ENCODE measurements at places on chromosomes 3 and 15.

- no peak for DNase-seq
Observed at GRCh38 chr3:188286087-188286513, 132.1 kb downstream of the LPP start.

GRCh38 chr3:8604988-8605387 is 39.6 kb downstream of the SSUH2 start:
- no peak for DNase-seq

GRCh38 chr3:117898722-117899522 is 1135.7 kb downstream of the IGSF11 start:
- no peak for DNase-seq

- DNase-seq = no peak
Observed at GRCh38 chr3:12748477-12748876, 10.6 kb downstream of the TMEM40 start.

GRCh38 chr3:124051636-124052035 is 59.7 kb upstream of the ROPN1 start:
- no peak for DNase-seq

- DNase-seq = peak; percentile 75
Observed at GRCh38 chr15:89057506-89058133, 30.6 kb upstream of the ABHD2 start.

DNA sequence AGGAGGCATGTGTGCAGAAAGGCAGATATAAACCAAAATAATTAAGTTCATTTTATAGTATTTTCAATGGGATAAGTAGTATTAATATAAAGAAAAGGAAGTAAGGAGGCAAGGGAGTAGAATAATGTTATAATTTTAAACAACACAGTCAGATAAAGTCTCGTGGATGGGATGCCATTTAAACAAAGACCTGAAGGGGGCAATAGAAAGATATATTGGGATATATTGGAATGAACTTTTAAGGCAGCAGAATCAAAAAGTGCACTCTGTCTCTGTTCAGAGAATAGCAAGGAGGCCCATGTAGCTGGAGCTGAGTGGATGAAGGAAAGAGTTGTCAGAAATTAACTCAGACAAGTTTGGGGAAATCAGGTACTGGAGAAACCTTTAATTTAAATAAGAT is 158.7 kb downstream of the CGGBP1 start:
- no peak for DNase-seq

DNA sequence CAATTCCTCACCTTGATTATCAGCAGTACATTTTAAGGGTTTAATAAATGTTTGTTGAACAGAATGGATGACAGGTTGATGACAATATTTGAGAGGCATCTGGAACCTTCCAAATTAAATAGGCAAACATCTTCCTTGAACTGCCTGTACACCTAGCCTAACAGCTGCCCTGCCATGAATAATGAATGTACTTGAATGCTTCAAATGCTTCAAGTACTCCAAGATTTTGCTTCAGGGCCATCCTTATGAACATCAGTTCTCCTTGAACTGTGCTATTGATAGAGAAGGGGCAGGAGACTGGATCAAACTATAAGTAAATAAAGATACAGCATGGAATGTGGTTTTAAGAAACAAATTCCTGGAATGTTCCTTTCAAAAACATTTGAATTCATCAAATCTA is 136.8 kb downstream of the CHST2 start:
- no peak for DNase-seq

DNA sequence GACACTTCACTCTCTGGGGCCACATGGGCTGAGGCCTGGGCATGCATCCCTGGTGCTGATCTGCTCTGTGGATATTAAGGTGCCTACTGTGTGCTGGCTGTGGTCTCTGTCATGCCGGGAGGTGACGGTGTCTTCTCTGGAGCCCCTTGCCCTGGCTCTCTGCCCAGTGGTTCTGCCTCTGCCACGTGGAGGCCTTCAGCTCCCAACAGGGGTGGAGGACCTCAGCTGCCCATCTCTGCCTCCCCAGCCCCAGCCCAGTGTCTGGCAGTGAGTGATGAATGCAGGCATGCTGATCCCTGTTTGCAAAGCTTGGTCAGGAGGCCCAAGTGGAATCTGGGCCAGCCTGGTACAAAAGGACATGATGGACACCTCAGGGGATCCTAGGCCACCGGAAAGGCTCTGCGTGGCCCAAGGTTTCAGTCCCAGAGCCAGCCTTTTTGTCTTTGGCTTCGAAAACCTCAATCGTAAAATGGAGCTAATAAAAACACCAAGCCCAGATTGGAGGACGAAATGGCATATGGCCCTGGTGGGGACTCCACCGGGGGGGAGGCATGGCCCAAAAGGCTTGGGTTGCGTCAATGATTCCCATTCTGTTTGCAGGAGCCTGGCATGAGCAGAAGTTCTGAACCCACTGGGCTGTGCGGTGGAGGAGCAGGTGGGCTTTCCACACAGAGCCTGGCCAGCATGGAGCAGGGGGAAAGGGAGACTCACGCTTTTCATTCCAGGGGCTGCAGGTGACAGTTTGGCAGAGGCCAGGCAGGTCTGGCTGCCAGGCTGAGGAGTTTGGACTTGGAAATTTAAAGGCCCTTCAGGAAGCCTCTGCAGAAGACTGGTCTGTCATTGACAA is 54.7 kb upstream of the KLF13 start:
- no peak for DNase-seq
